GM23248 (cell line): ENCODE measurements at places on chromosomes 3 and 15. TPM values are rescaled to one million over a fixed set of nuclear protein-coding genes. Genes with fewer than 3 reads are reported as not detected.

DNA sequence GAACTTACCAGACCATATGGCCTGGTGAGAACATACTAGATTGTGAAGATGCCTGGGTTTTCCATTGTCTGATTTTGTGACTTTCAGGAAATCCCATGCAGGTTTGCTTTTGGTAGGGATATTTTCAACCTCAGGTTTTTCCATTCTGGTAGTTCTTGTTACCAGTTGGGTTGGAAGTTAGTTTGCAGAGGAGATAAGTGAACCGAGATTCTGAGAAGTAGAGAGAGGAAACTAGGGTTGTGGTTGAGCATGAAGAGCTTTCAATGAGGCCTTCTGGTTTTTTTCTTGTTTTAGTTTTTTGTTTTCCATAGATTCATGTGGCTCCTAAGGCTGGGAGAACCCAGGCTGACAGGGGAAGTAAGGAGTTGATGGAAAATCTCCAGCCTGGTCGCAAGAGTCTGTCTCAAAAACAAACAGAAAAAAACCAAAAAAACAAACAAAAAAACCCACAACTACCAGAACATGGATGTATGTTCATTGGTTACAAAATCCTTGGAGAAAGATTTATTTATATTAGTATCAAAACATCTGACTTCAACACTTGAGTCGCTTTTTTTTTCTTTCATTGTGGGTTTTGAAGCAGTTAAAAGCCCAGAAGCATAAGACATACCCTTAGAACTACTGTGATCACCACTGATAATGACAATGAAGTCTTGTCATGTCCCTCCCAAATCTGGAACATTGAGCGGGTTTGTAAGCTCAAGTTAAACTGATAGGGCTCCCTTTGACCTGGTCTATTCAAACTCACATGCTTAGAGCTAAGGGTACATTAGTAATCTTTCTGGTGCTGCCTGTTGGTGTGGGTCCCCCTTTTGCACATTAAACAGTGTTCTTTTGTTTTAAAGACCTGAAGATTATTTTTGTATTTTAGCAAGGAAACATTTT lies 3.2 kb downstream of the GPR171 start:
- DNase-seq = no peak

DNA sequence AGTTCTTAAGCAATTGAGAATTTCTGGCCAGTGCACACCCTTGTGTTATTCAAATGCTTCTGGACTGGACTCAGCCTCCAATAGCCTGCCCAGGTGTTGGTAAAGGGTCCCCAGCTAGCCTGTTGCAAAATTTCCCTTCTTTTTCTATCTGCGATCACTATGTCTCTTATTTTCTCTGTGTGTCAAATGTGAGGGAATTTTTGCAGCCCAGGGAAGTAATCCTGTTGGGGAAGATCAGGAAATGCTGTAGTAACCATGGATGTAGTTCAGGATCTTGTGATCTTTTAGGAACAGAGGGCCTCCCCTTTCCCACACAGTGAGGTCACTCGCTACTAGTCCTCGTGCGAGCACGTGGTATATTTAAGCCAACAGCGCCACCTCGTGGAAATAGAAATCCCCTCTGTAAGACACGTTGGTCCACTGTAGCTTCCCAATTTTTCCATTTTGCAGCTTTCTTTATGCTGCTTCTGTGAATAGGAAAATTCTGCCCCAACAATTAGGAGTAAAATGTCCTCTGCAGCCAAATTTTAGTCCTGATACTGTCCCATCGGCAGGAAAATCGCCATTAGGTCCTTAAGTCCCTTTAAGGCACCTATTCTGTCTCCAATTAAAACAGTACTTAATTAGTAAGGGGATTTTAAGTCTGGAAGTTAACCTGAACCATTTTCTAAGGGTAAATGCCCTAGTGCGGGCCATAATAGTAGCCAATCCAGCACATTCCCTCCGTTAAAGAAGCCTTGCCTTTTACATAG lies 4.0 kb upstream of the SMCO1 start:
- DNase-seq = peak; percentile 88

DNA sequence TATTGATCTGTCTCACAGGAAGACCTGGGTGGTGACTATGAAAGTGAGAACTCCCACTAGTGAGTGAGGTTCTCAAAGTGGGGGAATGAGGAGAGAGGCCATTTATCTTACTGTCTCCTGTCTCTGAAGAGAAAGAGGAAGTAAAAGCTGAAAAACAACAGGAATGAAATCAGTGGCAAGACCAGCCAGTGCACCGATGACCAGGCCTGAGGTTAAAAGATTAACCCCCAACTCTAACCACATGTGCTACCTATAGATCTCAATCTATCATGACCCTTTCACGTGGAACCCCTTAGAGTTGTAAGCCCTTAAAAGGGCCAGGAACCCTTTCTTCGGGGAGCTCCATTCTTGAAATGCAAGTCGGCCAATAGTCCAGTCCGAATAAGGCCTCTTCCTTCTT lies 239.3 kb upstream of the CNTN6 start:
- no peak for DNase-seq

GRCh38 chr15:72141171-72142084 lies 23.2 kb downstream of the SENP8 start:
- DNase-seq = no peak

DNA sequence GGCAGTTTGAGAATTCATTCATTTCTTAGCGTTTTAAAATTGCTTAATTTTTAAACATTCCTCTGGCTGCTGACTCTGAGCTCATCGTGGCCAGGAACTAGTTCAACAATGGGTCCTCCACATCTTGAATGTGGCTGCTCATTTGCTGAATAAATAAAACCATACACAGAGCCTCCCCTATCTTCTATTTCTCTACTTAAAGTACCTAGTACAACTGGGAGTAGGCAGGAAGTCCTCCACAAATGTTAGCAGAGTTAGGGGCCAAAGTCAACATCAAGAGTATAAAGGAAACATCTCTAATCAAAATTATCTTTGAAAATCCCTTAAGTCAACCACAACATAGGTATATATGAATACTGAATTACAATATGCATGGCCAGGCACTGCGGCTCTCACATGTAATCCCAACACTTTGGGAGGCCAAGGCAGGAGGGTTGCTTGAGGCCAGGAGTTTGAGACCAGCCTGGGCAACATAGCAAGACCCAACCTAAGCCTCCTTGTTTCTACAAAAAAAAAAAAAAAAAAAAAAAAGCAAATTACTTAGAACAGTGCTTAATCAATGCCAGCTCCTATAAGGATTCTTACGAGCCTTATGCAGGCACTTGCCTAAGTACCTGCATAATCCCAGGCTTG lies 57.5 kb upstream of the LMOD3 start:
- DNase-seq = no peak

GRCh38 chr3:10645800-10646199 lies 140.4 kb upstream of the ATP2B2 start:
- DNase-seq = no peak

The IL17RC gene
- polyA plus RNA-seq = 20.5 and 25.3 TPM in 2 replicates

The SLC15A2 gene
- polyA plus RNA-seq = not detected in 2 replicates

GRCh38 chr15:38017721-38018120 lies 83.3 kb downstream of the TMCO5A start:
- DNase-seq = no peak

DNA sequence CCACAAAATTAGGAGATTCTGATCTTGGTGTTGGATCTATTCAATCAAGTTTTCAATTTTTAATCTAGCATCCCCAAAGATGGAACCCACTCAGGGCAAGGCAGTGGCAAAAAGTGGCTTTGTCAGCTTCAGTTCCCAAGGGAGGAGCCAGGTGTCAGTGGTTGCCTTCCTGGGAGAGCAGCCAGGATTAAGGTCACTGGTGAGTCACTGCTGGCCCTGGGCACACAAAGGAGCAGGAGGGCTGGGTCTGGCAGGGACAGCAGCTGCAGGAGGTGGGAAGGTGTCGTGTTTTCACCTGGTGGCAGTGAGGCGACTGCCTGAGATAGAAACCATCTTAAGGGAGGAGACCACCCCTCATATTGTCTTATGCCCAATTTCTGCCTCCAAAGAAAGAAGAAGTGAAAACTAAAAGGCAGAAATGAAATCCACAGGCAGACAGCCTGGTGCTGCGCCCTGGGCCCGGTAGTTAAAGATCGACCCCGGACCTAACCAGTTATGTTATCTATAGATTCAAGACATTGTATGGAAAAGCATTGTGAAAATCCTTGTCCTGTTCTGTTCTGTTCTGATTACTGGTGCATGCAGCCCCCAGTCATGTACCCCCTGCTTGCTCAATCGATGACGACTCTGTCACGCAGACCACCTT lies 5.9 kb upstream of the KLHL25 start:
- DNase-seq = peak; percentile 88

DNA sequence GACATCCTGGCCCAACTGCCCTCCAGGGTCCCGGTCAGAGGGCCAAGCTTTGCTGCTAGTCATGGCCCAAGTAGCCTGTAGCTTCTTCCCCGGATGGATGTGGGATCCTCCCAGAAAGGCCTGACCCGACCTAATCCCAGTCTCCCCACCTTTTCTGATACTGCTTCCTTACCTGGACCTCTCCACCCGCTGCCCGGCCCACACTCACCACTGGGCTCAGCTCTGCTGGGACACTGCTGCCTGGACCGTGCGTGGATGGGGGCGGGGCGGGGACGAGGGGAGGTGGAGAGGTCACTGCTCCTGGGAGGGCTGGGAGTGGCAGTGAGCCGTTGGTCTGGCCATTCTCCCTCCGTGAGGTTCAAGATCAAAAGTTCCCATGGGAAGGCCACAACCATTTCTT lies 40.3 kb upstream of the FURIN start:
- DNase-seq = no peak

- peak; percentile 46 for DNase-seq
These were observed 102.7 kb downstream of the CDIN1 start for GRCh38 chr15:36682101-36682500.

The COLQ gene
- 0.29 and 0.93 TPM in 2 replicates for polyA plus RNA-seq

GRCh38 chr3:120353463-120353862 lies 4.3 kb upstream of the LRRC58 start:
- DNase-seq = no peak

GRCh38 chr15:29400701-29401100 lies 131.1 kb upstream of the NSMCE3 start:
- DNase-seq = no peak

The CCDC54 gene
- polyA plus RNA-seq = 0.16 and 0.52 TPM in 2 replicates

GRCh38 chr3:23325466-23326065 lies 122.4 kb downstream of the UBE2E2 start:
- DNase-seq = no peak

DNA sequence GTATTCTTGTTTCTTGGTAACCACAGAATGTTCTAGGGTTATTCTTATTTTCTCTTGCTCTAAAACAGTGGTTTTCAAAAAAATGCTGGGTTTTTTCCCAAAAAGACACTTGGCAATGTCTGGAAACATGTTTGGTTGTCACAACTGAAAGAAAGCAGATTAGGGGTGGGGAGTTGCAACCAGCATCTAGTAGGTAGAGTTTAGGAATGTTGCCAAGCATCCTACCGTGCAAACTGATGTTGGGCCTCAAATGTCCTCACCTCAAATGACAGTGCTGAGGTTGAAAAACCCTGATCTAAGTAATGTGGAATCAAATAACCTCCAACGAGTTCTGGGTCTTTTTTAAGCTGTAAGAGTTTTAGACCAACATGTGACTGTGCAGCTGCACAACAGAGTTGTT lies 270.5 kb upstream of the STT3B start:
- DNase-seq = no peak

DNA sequence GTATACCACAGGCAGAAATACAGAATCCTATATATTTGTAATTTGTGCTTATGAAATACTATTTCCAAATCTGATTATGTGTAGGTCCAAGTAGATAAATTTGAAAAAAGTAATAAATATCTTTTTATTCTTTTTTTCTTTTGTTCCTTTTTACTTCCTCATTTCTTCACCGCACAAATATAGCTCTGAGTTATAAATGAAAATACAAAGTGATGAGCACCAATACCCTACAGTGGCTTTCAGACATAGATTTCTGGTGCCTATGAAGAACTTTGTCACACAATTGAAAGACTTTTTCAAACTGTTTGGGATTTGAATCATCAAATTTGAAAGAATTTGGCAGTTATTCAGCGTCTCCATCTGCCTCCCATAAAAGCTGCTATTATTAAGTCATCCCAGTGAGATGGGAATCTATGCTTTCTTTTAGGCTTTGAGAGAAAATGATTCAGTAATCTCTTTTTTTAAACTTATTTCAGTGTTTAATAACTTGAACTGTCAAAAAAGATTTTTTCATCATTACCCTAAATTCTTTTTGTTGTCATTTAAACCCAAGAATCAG lies 363.6 kb upstream of the GOLIM4 start:
- peak; percentile 49 for DNase-seq

- DNase-seq = peak; percentile 50
These were observed 142.2 kb upstream of the ZNF385D start for GRCh38 chr3:21893242-21893641.

The FSTL1 gene
- polyA plus RNA-seq = 1,910 and 1,919 TPM in 2 replicates

GRCh38 chr3:30943206-30943605 lies 48.7 kb upstream of the GADL1 start:
- peak; percentile 24 for DNase-seq

The CCR9 gene
- polyA plus RNA-seq = not detected in 2 replicates

The PTPN23 gene
- polyA plus RNA-seq = 12.0 and 14.3 TPM in 2 replicates

- DNase-seq = peak; percentile 58
These were observed 121.6 kb downstream of the UBE2E2 start for GRCh38 chr3:23324745-23325144.

- DNase-seq = no peak
These were observed 7.8 kb upstream of the C3orf52 start for GRCh38 chr3:112078125-112079083.

- DNase-seq = peak; percentile 10
These were observed 106.5 kb upstream of the P2RY1 start for GRCh38 chr3:152728231-152728980.

DNA sequence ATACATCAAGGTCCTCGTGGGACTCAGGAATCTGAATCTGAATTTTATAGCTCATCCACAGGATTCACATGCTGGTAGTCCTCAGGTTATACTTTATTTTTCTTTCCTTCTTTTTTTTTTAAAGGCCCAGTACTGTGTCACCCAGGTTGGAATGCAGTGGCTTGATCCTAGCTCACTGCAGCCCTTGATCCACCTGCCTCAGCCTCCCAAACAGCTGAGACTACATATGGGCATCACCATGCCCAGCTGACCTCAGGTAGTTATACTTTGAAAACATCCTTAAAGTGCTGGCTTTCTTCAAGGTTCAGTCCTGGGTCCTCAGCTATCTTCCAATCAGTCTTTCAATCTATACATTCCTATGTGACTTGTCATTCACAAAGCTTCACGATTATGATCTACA lies 38.2 kb downstream of the SNX4 start:
- peak; percentile 4 for DNase-seq

DNA sequence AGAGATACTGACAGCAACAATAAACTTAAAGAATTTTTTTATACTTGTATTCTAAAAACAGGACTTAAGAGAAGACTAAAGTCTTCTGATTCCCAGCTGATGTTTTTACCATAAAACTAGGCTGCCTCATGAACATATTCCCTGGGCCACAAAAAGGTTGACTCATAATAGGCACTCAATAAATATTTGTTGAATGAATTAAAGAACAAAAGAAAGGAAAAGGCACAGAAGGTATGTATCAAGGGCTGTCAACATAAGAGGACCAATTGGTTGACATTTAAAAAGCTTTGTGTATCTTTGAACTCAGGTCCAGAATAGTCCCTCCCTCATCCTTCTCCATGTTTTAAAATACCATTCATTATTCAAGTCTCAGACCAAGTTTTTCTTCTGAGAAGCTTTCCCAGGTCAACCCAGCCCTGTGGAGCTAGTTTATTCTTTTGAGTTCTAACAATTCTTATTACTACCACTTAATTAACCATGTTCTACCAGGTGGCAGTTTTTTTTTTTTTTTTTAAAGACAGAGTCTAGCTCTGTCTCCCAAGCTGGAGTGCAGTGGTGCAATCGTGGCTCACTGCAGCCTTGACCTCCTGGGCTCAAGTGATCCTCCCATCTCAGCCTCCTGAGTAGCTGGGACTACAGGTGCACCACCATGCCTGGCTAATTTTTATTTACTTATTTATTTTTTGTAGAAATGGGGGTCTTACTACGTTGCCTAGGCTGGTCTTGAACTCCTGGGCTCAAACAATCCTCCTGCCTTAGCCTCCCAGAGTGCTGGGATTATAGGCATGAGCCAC lies 17.5 kb upstream of the ARHGEF3 start:
- peak; percentile 15 for DNase-seq
